Uterine smooth muscle cell (primary cell): ENCODE measurements at places on chromosomes 7 and 10. TPM values are rescaled to one million over a fixed set of nuclear protein-coding genes. Genes with fewer than 3 reads are reported as not detected.

Gene CYP2E1
- total RNA-seq: 0.22 and 0.37 TPM in 2 replicates

Gene SAP25
- total RNA-seq: not detected in 2 replicates

Gene PILRB
- total RNA-seq: 8.1 and 9.4 TPM in 2 replicates

Gene GARIN1A
- total RNA-seq: 0.33 and 0.87 TPM in 2 replicates

Gene PIP
- not detected in 2 replicates for total RNA-seq

Gene MCM10
- 5.4 and 16.0 TPM in 2 replicates for total RNA-seq

Gene NRG3
- under 0.01 TPM in 1 of 2 replicates, not detected in the other for total RNA-seq

Gene TUBAL3
- total RNA-seq: not detected in 2 replicates

Gene AFAP1L2
- 0.22 and 1.4 TPM in 2 replicates for total RNA-seq

Gene EIF5AL1
- total RNA-seq: 0.75 and 1.3 TPM in 2 replicates

Gene GPR158
- total RNA-seq: under 0.01 TPM in 1 of 2 replicates, not detected in the other

Gene TMUB1
- 20.6 and 23.4 TPM in 2 replicates for total RNA-seq
